Foreskin fibroblast (primary cell): ENCODE measurements at places on chromosomes 11 and 22.

- no peak for DNase-seq
Measured at GRCh38 chr22:48433647-48434046, 1394.0 kb downstream of the BRD1 start.

- no peak for DNase-seq
Measured at GRCh38 chr11:69658626-69659450, 16.3 kb downstream of the LTO1 start.

GRCh38 chr11:123841174-123841573 lies 35.0 kb upstream of the OR6M1 start:
- DNase-seq, result no peak

GRCh38 chr22:37659897-37660708 lies 1.6 kb downstream of the PDXP start:
- DNase-seq, result no peak

DNA sequence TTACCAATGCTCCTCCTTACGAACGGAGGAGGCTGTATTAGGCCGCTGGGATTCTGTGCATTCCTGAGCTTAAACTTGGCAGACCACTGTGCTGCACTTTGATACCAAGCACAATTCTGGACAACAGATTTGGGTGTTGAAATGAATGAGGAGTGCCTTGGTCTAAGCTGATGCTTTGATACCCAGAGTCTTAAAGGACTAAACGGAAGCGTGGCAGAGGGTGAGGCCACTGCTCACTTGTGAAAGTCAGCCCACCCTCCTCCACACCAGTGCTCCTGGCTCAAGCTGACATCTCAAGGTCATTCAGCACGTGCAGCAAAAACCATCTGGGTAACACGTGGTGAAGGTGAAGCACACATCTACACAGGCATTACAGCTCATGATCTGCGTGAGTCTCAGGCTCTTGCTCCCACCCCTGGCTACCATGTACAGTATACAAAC lies 85.9 kb downstream of the MICAL3 start:
- DNase-seq, result peak; percentile 36
